Stimulated activated CD8-positive, alpha-beta memory T cell treated with anti-CD3 and anti-CD28 coated beads, Interleukin-2, amount 100 ng/mL, for 48 hours (primary cell): ENCODE measurements at places on chromosomes 2 and 18.
A peak's percentile ranks its signal among the peaks of the same experiment; 100 is the strongest.

GRCh38 chr2:33073018-33073417 lies 126.3 kb downstream of the LTBP1 start:
- DNase-seq, result no peak

DNA sequence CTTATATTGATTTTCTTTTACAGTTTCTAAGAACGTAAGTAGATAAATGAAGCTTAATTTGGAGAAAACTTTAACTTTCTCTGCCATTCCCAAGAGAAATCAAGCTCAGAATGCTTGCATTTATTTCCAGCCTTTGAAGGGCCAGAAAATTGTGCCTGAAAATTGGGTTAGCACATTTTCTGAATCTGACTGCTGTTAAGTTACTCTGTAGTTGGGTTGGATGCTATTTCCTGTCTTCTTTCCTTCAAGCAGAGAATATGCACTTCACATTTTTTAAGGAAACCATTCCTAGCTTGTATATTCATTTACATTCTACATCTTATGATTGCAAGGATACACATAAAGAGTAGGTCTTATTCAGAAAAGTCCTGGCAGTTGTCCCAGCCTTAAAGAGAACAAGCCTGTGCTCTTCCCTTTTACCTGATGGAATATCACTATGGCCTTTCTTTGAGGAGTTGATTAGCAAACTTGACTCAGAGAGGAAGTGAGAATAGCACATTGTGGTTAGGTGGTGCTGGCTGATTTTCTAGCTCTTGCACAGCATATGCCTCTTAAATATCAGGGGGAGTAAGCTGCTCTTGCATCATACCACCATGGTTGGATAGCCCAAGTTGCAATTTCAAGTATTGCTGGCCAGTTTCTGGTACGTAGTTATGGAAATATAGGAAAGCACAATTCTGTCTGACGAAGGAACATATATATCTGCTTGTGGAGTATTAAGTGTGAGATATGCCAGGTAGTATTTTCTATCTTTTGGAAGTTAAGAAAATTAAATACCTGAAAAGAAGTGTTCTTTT lies 133.7 kb downstream of the COMMD1 start:
- peak; percentile 10 for DNase-seq

DNA sequence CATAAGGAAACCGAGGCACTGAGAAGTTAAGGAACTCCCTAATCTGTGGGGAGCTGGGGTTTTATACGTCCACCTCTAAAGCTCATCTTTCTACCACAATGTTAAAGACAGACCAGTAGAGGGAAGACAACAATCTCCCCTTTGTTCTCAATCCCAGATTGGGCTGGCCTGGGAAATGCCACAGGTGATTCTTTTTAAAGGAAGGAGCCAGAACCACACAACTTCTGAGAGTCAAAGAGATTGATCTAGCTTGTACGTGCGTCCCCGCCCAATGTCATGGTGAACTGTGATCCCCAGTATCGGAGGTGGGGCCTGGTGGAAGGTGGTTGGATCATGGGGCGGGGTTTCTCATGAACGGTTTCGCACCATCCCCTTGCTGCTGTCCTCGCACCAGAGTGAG lies 81.8 kb upstream of the LCLAT1 start:
- no peak for DNase-seq

DNA sequence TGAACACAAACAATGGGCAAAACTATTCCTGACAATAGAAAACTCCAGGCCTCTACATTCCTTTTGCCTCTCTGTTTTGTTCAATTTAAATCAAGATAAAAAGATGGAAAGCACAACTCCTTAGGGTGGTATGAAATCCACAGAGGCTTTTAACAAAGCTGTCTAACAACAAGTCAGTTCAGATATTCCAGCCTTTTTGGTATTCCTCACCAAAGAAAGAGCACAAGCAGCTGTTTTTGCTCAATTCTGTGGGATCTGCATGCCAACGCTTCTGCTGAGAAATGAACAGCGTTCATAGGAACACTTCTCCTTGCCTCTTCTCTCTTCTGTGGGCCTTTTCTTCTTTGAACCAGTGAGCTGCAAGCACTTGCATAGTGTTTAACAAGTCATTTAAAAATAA lies 411.6 kb upstream of the TCF4 start:
- DNase-seq, result no peak

GRCh38 chr2:128260239-128261138 lies 58.2 kb downstream of the HS6ST1 start:
- DNase-seq, result no peak

DNA sequence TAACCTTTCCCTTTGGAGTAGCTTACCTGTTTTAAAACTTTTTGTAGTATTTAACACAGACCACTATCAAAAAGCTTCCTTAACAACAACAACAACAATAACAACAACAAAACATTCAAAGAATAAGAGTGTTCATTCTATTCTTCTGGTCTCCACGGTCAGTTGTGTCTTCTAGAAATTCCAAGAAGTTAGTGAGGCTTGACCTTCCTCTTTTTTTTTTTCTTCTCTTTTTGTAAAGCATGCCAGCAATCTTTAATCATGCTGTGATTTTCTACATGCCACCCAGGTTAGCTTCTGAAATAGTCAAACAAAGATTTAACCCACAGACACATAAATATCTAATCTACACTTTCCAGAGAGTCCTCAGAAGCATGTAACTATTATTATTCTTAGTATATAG lies 28.4 kb upstream of the KLHL14 start:
- no peak for DNase-seq
